ENCODE measurements at places on chromosomes 4 and X. TPM values are rescaled to one million over a fixed set of nuclear protein-coding genes. Genes with fewer than 3 reads are reported as not detected.

DNA sequence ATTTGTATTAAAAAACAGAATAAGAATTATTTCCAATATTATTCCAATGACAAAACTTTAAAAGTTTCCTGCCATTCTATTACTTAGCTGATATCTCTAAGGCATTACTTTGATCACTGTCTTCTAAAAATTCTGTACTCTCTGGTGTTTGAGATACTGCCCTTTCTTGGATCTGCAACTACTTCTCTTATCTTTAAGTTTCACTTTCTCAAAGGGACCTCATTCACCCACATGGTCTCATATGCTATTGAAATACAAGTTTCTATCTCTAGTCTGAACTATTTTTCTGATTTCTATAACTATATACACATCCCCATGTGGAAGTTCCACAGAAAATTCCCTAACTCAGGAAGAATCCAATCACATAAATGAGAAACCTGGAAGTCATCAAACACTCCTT lies 22.2 kb downstream of the TMPRSS11E start:
- DNase-seq: no peak

KIAA1210 gene
- total RNA-seq: not detected

GRCh38 chr4:37220685-37221084 lies 23.9 kb upstream of the NWD2 start:
- no peak for DNase-seq

BEND4 gene
- total RNA-seq: not detected

DNA sequence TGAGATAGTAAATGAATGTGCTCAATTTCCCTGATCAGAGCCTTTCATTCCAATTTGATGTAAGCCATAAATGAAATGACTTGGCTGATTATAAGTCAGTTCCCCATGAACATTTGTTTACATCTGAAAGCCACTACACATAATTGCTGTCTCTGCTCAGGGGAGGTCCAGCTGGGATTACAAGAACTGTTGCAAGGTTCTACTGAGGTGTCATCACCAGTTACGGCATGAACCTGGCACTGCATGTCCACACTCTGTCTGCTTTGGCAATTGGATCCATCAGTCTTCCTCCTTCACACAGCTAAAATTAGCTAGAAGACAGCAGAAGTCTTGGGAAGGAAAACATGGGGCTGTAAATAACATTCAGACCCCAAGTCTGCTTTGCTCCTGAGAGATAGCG lies 12.8 kb upstream of the MBNL3 start:
- DNase-seq: no peak

DNA sequence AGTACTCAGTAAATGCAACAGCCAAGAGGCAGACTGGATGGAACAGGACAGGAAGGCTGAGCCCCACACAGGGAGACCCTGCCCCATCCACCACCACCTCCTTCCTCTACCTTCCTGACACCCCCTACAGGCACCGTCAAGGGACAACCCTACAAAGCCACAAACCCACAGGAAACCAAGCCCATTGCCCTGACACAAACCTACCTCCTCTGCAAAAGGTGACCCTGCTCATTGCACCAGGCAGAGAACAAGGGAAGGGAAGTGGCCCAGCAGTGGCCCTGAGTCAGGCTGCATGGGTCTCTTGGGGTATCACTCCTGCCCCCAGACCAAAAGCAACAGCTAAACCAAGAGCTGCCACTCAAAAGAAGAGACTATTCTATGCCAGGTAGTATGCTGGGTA lies 21.0 kb downstream of the JAKMIP1 start:
- no peak for DNase-seq

DNA sequence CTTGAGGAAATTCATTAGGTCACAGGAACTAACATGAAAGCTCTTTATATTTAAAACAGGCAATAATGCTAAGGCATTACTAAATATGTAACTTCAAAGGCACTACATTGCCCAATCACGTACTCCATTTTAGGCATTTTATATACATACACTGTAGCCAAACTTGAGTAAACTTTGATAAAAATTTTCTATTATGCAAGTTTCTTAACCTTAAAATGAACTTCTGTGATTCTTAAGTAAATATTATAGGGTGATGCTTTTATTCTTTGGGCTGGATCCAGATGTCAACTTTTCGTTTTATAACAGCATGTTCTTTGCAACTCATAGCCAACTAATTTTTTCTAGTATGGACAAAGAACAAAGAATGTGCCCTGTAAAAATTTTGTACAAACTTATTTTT lies 28.3 kb upstream of the MAP9 start:
- no peak for DNase-seq

Measured in renal cortical epithelial cell (primary cell).